ENCODE measurements at places on chromosomes 16 and 17.

DNA sequence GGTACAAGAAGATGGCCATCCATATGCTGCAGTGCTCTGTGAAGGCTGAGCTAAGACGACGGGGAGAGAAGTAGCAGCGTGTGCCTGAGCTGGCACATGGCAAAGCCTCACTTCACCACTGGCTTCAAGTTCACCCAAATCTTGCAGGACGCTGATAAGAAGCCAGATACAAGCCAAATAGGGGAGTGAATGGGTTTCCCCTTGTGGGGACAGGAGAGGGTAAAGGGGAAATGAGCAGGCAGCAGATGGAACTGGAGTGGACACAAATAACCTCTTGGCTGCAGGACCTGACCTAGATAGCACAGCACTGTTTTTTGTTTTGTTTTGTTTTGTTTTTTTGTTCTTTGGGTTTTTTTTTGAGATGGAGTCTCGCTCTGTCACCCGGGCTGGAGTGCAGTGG, 21.0 kb upstream of the PITPNA start:
- no peak for DNase-seq

GRCh38 chr17:67707442-67707841, 10.3 kb upstream of the NOL11 start:
- DNase-seq: no peak

DNA sequence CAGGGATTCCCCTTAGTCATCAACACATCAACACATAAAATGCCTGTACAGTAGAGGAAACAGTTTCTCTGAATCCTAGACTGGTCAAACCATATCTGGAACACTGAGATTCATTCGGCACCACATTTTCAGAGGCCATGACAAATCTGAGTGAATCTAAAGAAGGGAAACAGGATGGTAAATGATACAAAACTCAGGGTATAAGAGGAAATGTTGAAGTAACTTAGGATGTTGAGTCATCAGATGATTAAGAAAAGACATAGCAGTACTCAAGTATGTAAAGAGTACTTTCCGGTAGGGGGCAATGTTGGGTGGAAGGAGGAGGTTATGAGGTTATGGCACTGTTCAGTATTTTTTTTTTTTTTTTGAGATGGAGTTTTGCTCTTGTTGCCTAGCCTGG, 358.5 kb upstream of the PMFBP1 start:
- DNase-seq: peak; percentile 93

DNA sequence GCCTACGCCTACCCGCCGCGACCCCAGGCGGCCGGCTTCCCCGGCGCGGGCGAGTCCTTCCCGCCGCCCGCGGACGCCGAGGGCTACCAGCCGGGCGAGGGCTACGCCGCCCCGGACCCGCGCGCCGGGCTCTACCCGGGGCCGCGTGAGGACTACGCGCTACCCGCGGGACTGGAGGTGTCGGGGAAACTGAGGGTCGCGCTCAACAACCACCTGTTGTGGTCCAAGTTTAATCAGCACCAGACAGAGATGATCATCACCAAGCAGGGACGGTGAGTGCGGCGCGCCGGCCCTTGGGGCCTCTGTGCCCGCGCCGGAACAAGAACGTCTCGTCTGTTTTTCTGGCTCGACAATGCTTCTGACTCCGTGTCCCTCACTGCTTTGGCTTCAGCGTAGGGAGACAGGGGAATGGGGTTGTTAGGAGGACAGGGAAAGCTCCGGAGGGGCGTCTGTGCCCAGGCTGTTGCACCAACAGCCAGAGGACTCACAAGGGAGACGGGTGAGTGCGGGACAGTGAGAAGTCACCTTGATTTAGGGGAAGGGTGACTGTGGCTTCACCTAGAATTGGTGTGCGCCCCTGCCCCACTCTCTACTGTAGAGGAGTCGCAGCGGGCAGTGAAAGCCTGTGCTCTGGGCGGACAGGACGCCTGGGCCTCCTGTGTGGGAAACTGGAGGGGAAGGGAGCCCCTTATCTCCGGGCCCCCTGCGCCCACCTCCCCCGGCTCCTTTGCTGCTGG, 806 bp downstream of the TBX21 start:
- no peak for DNase-seq

GRCh38 chr17:58339755-58340404, 11.3 kb upstream of the TSPOAP1 start:
- DNase-seq: no peak

GRCh38 chr16:68082629-68083238, 2.4 kb upstream of the NFATC3 start:
- no peak for DNase-seq

- peak; percentile 31 for DNase-seq
Measured at GRCh38 chr17:43018932-43019331, 3.3 kb downstream of the VAT1 start.

DNA sequence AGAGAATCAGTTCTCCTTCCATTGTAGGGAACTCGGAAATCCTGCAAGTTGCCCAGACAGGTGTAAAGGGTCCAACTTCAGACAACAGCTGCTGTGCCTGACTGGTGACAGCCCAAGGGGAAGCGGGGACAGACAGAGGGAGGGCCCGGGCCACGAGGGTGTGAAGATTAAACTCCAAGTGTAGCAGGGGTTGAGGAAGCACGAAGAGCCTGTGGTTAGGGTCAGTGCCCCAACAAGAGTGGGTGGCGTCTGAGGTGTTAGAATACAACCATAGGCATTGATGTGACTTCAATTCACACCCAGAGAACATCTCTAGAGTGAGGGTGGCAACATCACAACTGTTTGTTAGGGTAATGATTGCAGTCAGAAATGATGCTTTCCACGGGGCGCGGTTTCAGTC, 39.1 kb downstream of the ASPA start:
- DNase-seq: no peak

DNA sequence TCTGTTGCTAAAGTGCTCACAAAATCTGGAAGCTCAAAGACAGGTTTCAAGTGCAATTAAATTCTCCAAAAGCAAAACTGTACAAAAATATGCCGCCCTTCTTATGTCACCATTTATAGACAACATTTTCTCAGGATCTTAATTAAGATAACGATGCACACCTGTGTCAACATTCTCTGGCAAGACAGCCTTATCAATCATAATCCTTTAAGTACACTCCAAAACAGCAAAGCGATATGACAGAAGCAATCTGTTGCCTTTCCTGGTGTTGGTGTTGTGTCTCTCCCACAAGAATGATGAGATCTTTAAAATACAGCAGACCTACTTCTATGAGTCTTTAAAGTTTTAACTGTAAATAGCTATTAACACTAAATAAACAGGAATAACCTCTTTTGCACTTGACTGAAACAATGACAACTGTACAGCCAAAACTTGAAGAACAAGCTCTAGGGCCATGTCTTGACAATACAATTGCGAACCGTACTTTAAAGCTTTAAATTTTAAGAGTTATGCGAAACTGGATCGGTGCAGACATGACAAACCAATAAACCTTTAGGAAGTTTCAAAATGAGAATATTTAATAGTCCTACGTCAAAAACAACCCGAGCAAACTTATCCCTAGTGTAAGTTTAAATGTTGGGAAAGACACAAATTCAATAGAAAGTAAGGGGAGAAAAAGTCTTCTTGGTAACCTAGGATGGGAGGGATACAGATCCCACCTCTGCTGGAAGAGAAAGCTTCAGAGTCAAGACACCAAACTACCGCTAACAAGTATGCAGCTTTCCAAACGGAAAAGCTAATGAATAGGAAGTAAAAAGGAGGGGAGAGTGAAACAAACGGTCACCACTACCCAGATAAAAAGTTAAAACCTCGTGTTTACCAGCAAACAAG, 3.3 kb upstream of the IRX5 start:
- no peak for DNase-seq

GRCh38 chr17:69812240-69812837, 262.7 kb upstream of the KCNJ16 start:
- DNase-seq: no peak

GRCh38 chr16:85350973-85351372, 238.7 kb upstream of the CIBAR2 start:
- peak; percentile 94 for DNase-seq

DNA sequence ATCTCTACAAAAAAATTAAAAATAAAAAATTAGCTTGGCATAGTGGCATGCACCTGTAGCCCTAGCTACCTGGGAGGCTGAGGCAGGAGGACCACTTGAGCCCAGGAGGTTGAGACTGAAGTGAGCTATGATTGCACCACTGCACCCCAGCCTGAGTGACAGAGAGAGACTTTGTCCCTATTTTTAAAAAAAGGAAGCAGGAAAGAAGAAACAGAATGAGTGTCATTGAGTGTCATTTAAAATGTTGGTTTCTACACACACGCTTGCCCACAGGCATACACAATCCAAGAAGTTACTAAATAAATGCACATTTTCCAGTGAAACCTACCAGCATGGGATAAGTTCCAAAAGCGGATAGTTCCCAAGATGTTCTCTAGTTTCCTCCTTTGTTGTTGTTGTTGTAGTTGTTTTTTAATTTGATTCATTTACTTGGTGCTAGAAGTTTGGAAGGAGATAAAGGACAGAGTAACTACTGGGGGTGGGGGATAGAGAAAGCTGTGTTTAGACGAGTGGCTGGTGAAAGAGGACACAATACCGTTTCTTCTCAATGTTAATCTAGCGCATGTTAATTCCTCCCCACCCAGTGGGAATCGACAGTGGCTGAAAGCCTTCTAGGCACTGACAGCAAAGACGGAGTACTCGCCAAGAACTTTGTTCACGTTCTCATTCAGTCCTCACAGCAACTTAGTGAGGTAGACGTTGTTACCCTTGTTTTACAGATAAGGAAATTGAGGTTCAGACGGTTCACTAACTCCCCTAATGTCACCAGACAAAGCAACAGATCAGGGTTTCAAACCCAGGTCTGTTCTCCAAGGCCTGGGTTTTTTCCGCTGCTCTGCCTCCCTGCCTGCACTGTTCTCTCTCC, 17.3 kb downstream of the MRPS23 start:
- no peak for DNase-seq

- DNase-seq: peak; percentile 20
Measured at GRCh38 chr17:59299400-59300092, 31.9 kb upstream of the YPEL2 start.

DNA sequence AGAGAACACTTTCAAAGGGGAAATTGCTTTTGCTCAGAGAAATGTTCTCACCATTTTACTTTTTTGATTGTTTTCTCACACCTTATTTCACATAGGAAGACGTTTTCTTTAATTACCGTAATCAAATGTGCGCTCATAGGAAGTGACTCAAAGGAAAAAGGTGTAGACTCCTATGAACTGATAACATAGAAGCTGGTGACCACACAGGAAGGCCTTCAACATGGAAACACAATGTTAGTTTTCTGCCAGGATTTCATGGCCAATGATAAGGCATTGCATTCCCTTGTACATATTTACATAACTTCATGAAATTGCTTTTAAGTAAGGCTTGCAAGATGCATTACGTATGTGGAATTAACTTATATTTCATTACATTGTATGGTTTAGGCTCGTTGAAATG, 40.9 kb upstream of the KCNJ16 start:
- DNase-seq: peak; percentile 51

DNA sequence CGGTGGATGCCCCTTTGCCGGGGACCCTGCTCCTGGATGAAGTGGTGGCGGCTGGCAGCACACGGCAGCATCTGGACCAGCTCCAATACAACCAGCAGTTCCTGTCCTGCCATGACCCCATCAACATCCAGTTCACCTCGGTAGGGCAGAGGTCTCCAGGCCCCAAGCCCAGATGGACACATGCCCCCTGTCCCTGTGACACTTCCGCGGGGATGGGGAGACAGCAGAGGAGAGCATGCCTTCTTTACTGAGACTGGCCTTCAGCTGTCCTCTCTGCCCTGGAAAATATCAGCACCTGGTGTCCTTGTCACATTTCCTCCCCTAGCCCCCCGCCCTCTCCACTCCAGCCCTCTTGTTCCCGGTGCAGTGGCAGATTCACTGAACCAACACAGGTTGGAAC, 6.2 kb downstream of the CHAD start:
- no peak for DNase-seq

- DNase-seq: no peak
Measured at GRCh38 chr16:89573826-89574680, 1.5 kb upstream of the CPNE7 start.
